H1 (cell line): ENCODE measurements at places on chromosomes 16 and 17. TPM values are rescaled to one million over a fixed set of nuclear protein-coding genes. Genes with fewer than 3 reads are reported as not detected.

Gene MPV17L
- total RNA-seq, result 7.3 and 8.2 TPM in 2 replicates

GRCh38 chr17:44066204-44066930 lies at the start of gene LSM12:
TSS of gene LSM12 (minus strand) at chr17:44066671. CDS start at chr17:44066587, 84 bp downstream.
- peak; percentile 75 for DNase-seq

GRCh38 chr17:10598621-10599020 lies 49.2 kb upstream of the MYH2 start:
- no peak for DNase-seq

- no peak for DNase-seq
Observed at GRCh38 chr17:39787041-39787440, 49.3 kb downstream of the GRB7 start.

- DNase-seq, result no peak
Observed at GRCh38 chr17:34383216-34383615, 20.2 kb upstream of the CCL1 start.

DNA sequence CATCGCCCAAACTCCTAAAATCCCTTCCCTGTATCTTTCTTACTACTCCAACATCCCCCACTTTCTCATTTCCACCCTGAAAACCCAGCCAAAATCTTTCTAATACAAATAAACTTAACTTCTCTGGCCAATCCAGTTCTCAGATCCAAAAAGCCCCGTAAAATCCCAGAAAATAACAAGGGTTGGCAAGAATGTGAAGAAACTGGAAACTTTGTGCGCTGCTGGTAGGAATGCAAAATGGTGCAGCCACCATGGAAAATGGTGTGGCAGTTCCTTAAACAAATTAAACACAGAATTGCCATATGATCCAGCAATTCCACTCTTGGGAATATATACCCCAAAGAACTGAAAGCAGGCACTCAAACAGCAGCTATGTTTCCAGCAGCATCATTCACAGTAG lies 24.1 kb downstream of the LRRC75A start:
- no peak for DNase-seq

GRCh38 chr17:79136596-79136995 lies 62.0 kb downstream of the ENGASE start:
- DNase-seq, result no peak

DNA sequence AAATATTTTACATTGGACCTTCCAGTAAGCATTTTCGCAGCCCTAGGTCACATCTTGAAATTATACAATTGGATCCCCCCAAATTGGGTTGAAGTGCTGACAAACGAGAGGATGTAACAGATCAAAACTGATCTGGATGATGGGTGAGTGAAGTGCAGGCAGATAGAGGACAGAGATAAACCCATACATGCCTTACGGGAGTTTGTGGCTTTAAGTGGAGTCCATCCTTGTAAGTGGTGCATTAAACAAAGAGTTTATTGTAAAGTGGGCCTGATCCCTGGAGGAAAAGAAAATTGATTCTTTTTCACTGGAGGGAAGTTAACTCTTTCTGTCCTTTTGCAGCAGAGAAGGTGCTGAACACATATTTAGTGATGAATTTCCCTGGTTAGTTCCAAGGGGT lies 39.0 kb upstream of the KCNJ2 start:
- no peak for DNase-seq

- peak; percentile 80 for DNase-seq
Observed at GRCh38 chr17:74325743-74326379, at the start of gene KIF19. TSS of gene KIF19 (plus strand) at chr17:74326226. CDS start at chr17:74326350, 124 bp downstream.

DNA sequence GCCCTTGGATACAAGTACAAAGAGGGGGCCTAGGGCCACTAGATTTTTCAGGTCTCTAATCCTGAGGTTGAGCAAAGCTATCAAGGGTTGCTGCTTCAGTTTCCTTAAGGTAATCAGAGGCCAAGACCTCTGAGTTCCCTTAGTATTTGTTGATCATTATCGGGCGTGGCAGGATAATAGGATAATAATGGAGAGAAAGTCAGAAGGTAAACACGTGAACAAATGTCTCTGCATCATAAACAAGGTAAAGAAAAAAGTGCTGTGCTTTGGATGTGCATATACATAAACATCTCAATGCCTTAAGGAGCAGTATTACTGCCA lies 41.5 kb upstream of the YPEL2 start:
- no peak for DNase-seq

DNA sequence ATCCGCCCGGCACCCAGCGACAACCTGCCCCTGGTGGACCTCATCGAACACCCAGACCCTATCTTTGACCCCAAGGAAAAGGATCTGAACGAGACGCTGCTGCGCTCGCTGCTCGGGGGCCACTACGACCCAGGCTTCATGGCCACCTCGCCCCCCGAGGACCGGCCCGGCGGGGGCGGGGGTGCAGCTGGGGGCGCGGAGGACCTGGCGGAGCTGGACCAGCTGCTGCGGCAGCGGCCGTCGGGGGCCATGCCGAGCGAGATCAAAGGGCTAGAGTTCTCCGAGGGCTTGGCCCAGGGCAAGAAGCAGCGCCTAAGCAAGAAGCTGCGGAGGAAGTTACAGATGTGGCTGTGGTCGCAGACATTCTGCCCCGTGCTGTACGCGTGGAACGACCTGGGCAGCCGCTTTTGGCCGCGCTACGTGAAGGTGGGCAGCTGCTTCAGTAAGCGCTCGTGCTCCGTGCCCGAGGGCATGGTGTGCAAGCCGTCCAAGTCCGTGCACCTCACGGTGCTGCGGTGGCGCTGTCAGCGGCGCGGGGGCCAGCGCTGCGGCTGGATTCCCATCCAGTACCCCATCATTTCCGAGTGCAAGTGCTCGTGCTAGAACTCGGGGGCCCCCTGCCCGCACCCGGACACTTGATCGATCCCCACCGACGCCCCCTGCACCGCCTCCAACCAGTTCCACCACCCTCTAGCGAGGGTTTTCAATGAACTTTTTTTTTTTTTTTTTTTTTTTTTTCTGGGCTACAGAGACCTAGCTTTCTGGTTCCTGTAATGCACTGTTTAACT lies 1.0 kb downstream of the NOG start:
- DNase-seq, result peak; percentile 74

GRCh38 chr17:8954339-8954738 lies 11.2 kb downstream of the PIK3R5 start:
- peak; percentile 27 for DNase-seq
